ENCODE measurements at places on chromosomes 3 and 15.

GRCh38 chr15:46703020-46703861, 1014.1 kb upstream of the SEMA6D start:
- no peak for DNase-seq

GRCh38 chr15:70584838-70585706, 178.3 kb downstream of the UACA start:
- no peak for DNase-seq

DNA sequence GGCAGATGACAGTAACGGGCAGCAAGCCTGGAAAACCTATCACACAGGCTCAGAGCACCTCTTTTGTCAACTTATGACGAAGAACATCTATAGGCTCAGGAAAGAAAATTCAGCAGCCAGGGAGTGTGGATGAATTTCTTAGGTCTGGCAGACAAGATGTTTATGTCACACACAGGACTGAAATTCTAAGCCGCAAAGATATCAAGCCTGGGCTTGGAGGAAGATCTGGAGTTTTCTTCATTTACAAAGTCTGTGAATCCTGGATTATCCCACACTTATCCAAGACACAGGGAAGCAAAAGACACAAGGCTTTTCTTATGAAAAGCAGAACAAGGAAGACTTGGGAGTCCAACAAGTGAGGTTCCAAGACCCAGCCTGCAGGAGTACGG, 23.4 kb upstream of the CHCHD6 start:
- DNase-seq = no peak

GRCh38 chr3:159074756-159075701, 273.2 kb downstream of the MFSD1 start:
- DNase-seq = no peak

DNA sequence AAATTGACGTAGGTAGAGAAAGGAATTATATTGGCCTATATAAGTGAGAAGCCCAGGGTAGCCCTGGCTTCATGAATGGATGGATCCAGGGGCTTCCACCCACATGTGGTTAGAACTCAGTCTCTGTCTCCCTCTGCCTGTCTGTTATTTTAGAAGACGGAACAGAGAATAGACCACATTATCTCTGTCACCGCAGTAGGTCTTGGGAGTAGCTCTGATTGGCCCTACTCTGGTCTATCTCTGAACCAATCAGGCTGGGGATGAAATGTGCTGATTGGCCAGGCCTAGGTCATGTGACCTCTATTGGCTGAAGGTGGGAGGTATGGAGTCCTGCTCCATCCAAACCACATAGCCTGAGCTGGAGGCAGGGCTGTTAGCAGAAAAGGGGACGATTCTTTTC, 143.0 kb upstream of the PRR23C start:
- DNase-seq = no peak

GRCh38 chr3:143334231-143334630, 214.7 kb downstream of the CHST2 start:
- no peak for DNase-seq

GRCh38 chr3:30268288-30268687, 338.1 kb upstream of the TGFBR2 start:
- no peak for DNase-seq

- DNase-seq = peak; percentile 75
These were observed 1.5 kb downstream of the MGA start for GRCh38 chr15:41661518-41662225.

DNA sequence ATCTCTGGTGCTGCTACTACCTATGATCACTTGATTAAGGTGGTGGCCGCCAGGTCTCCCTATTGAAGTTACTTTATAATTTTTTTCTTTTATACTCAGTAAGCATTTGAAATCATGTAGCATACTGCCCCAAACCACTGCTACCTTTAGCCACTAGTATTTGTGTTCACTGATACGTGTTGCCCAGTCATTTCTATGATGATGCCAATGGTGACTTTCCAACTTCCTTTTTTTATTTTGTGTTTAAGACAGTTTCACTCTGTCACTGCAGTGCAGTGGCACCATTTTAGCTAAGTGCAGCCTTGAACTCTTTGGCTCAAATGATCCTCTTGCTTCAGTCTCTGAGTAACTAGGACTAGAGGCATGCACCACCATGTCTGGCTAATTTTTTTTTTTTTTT, 598.2 kb downstream of the NAALADL2 start:
- no peak for DNase-seq

DNA sequence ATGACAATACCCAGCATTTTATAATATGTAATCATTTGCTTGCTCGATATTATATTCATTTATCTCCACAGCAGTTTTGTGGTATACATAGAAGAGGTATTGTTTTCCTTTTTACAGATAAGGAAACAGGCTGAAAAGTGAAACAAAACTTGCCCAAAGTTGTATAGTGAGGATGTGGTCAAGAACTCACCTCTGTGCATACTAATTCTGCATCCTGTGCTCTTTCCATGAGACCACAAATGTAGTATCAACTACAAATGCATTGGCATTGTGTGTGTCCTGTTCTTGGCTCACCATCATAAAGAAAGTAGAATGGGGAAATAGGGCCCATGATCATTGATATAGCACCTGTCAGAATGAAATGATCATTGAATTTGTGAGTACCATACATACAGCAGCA, 167.3 kb downstream of the NECTIN3 start:
- no peak for DNase-seq

- DNase-seq = no peak
These were observed 113.5 kb downstream of the SEC22A start for GRCh38 chr3:123315271-123315595.

GRCh38 chr3:183185696-183186095, 23.2 kb upstream of the LAMP3 start:
- no peak for DNase-seq

- no peak for DNase-seq
These were observed 78.1 kb downstream of the AAGAB start for GRCh38 chr15:67176195-67176971.

- no peak for DNase-seq
These were observed 352.6 kb downstream of the PDCD6IP start for GRCh38 chr3:34150992-34151391.

- no peak for DNase-seq
These were observed 8.7 kb upstream of the PLA2G4F start for GRCh38 chr15:42165106-42165505.

DNA sequence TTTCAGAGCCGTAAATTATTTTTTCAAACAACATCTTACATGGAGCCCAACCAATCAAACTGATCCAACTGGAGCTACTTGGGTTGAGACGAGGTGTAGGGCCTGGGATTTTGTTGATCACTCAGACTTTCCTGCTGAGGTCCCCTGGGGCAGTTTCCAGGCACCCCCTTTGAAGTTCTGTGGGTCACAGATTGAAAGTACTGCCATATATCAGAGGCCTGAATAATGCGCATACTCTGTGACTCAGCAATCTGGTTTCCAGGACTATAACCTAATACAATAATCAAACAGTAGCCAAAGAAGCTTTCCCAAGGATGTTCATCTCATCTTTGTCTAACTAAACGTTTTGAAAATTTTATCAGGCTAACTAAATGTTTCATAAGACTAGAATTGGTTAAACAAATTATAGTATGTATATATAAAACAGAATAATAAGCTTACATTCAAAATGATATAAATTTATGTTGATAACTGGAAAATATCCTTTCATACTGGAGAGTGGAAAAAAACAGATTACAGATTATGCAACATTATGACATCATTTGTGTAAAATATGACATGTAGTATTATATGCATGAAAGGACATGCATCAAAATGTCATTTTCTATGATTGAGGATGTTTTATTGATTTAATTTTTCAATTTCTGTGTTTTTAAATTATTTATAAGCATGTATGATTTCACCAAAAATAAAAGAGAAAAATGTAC, 617.1 kb downstream of the NTRK3 start:
- DNase-seq = no peak

GRCh38 chr3:141725036-141725435, 13.1 kb upstream of the RNF7 start:
- no peak for DNase-seq

All from T47D (cell line).